Large intestine (tissue), 12 donors: ENCODE measurements at places on chromosomes 1 and 21. TPM values are rescaled to one million over a fixed set of nuclear protein-coding genes. Genes with fewer than 3 reads are reported as not detected.
A peak's percentile ranks its signal among the peaks of the same experiment; 100 is the strongest.

DNA sequence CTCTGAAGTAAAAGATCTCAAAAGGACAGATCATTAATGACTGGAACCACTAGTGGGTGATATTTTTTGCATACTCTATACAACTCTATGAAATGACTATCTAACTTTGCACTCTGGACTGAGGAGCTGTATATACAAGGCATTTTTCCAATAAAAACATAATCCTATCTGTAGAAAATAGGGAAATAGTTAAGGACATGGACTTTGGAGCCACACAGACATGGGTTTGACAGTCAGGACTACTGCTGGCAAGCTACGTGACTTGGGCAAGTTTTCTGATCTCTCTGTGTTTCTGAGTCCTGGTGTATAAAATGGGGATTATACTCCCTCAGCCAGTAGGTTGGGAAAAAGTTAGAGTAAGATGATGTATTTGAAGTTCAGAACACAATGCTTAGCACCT lies 20.9 kb upstream of the HSD3B2 start:
- no peaks in the 10 kb centered on the region for H3K36me3 ChIP-seq
- DNase-seq, result peak; percentile 76
- no peak overlapping the region for H3K4me3 ChIP-seq
- H3K27me3 ChIP-seq, result no peaks in the 10 kb centered on the region

DNA sequence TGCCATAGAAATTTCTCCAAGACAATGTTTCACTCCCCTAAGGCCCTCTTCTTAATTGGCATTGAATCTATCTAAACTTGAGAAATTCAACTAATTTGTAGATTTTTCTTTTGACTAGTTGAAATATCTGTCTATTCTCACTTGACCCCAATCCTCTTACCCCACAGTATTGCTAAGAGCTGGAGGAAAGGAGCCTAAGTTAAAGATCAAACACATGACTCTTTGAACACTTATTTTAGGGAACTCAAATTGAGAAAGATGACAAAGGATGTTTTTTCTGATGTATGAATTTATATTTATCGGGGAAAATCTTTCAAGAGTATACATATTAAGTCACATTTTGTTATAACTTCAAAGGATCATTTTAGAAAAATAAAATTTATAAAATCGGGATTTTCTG lies 3.6 kb downstream of the MR1 start:
- H3K27ac ChIP-seq, result no peak overlapping the region
- no peaks in the 10 kb centered on the region for H3K27me3 ChIP-seq
- no peak overlapping the region for H3K4me3 ChIP-seq
- DNase-seq, result no peak
- H3K36me3 ChIP-seq, result no peaks in the 10 kb centered on the region
- H3K4me1 ChIP-seq, result peaks cover 16% of the 10 kb centered on the region

DNA sequence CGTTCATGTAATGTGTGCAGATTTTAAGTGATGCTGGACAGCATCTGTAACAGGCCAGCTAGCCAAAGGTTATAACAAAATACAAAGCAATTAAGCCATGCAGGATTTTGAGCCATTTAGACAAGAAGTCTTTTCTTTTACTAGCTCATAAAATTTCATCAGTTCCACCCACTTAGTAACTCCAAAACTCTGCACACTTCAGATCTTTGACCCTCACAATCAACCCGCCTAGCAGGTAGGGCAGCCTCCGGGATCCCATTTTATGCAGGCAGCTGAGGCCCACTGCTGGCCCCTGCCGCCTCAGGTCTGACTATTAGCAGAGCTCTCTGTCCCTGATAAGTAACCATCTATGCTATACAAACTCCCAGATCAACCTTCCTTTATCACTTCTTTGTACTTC lies 9.2 kb downstream of the LBR start:
- H3K27me3 ChIP-seq, result no peaks in the 10 kb centered on the region
- H3K4me1 ChIP-seq, result peaks cover 10% of the 10 kb centered on the region
- no peak overlapping the region for H3K4me3 ChIP-seq
- peaks cover 41% of the 10 kb centered on the region for H3K36me3 ChIP-seq

DNA sequence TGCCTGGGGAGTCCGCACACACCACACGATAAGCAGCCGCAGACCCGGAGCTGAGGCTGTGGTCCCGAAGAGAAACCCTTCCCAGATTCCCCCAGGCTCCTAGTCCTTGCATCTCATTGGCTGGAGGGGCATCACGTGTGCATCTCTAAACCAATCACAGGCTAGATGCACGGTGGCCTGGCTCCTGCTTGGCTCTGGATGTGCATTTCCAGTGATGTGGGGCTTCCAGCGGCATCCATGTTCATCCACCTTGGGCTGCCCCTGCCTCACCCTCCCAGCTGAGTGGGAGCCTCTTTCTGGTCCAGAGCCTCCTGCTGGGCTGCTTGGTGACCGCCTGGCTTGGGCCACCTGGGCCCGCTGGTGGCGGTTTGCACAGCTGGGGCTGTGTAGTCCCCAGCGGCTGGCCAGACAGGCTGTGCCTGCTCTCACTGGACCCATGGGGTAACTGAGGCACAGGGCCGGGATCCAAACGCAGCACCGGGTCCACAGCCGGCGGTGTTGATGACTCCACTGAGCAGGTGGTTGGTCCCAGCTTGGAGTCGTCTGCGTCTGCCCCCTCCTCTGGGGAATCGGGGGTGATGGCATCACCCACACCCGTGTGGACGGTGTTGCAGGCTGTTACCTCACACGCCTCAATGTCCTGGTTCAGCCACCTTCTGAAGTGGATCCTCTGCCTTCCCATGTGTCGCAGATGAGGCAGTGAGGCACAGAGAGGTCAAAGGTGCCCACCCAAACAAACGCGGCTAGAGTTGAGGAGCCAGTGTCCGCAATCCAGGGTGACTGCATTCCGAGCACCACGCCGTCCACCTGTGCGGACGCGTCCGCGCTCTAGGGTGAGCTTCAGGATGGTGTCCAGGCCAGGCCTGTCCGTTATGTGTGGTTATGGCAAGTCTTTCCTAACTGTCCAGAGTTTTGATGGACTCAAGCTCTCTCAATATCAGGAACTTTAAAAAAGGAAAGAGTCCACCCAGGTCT lies 41.3 kb downstream of the COL6A1 start:
- H3K36me3 ChIP-seq, result no peaks in the 10 kb centered on the region
- H3K27ac ChIP-seq, result peak overlapping the region; percentile 24
- H3K4me1 ChIP-seq, result peaks cover 19% of the 10 kb centered on the region

DNA sequence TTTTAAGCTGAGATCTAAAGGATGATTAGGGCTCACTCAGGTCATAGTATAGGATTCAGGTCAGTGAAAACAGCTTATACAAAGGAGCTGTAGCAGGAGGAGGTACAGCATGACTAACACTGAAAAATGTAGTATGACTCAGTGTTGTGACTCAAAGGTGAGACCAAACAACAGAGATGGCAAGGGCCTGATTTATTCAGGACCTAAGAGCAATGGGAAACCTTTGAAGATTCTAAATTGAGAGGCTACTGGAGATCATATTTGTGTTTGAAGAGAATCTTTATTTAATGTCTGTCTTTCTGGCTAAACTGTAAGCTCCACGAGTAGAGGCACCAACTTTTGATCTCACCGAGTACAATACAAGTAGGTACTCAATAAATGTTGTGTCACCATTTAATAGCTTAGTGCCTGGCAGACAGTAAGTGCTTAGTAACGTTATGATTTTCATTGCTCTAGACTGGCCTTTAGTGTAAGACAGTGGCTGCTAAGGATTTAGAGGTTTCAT lies 43.5 kb downstream of the PRKAA2 start:
- DNase-seq, result peak; percentile 7
- no peaks in the 10 kb centered on the region for H3K36me3 ChIP-seq
- no peak overlapping the region for H3K4me3 ChIP-seq
- H3K27ac ChIP-seq, result no peak overlapping the region

DNA sequence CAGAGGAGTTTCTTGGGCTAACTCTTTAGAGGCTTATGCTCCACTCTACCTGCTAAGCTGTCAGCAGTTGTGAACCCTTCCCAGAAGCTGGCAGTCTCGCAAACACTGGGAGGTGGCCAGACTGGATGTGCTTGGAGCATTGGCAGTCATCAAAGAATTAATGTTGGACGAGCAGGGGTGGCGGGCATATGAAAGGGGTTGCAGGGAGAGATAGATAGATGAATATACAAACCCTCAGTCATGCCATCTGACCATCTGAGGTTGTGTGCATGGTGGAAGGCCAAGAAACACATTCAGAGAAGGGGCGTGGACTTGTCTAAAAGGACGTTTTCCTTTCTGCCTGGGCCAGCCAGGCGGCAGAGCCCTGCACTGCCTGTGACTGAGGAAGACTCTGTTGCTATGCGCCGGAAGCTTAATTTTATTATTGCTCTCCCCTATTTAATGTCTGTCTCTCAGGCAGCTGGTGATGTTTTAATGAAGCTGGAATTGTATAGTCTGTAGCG lies 164.4 kb downstream of the PBX1 start:
- no peak for DNase-seq
- H3K27me3 ChIP-seq, result no peaks in the 10 kb centered on the region
- no peaks in the 10 kb centered on the region for H3K4me1 ChIP-seq
- H3K4me3 ChIP-seq, result no peak overlapping the region
- no peak overlapping the region for H3K27ac ChIP-seq
- peaks cover 8% of the 10 kb centered on the region for H3K36me3 ChIP-seq

DNA sequence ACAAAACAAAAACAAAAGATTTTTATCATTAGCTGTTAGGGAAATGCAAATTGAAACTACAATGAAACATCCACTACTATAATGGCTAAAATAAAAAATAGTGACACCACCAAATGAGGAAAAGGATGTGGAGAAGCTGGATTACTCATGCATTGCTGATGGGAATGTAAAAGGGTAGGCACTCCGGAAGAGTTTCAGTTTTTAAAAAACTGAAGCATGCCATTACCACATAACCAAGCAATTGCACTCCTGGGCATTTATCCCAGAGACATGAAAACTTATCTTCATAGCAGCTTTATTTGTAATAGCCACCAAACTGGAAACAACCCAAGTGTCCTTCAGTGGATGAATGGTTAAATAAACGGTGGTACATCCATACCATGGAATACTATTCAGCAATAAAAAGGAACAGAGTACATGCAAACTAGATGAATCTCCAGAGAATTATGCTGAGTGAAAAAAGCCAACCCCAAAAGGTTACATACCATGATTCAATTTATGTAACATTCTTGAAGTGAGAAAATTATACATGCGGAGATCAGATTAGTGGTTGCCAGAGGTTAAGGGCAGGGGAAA lies 14.5 kb upstream of the CFAP298 start:
- DNase-seq, result no peak
- H3K27me3 ChIP-seq, result no peaks in the 10 kb centered on the region
- no peak overlapping the region for H3K27ac ChIP-seq
- no peak overlapping the region for H3K4me3 ChIP-seq
- peaks cover 15% of the 10 kb centered on the region for H3K36me3 ChIP-seq

GRCh38 chr1:241677201-241677600 lies 25.1 kb downstream of the WDR64 start:
- no peak overlapping the region for H3K27ac ChIP-seq
- no peaks in the 10 kb centered on the region for H3K36me3 ChIP-seq
- H3K27me3 ChIP-seq, result peaks cover 4% of the 10 kb centered on the region
- no peaks in the 10 kb centered on the region for H3K4me1 ChIP-seq

- H3K36me3 ChIP-seq, result no peaks in the 10 kb centered on the region
- H3K4me3 ChIP-seq, result no peak overlapping the region
- H3K4me1 ChIP-seq, result no peaks in the 10 kb centered on the region
- no peak overlapping the region for H3K27ac ChIP-seq
- no peak for DNase-seq
Observed at GRCh38 chr1:36766481-36766880, 267.8 kb downstream of the GRIK3 start.

DNA sequence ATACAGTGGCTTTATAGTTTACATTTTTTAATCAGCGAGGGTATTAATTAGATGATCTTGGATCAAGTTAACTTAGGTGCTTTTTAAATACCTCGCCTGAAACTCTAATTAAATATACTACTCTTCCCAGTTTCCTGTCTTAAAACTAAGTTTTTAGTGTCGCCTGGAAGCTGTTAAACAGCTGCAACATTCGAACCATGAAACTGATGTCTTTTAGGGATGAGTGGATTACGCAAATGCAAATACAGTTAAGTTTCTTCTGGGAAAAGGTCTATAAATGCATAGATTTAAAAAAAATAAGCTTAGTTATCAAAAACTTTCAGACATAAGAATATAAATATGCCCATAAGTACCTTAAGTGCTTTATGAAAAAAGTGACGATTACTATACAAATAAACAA lies 228.3 kb downstream of the PTPRC start:
- H3K4me1 ChIP-seq, result no peaks in the 10 kb centered on the region
- H3K27ac ChIP-seq, result no peak overlapping the region
- H3K27me3 ChIP-seq, result no peaks in the 10 kb centered on the region
- H3K36me3 ChIP-seq, result no peaks in the 10 kb centered on the region

GRCh38 chr1:36645867-36646266 lies 163.2 kb upstream of the CSF3R start:
- no peaks in the 10 kb centered on the region for H3K36me3 ChIP-seq
- no peaks in the 10 kb centered on the region for H3K4me1 ChIP-seq
- no peak overlapping the region for H3K4me3 ChIP-seq
- no peak overlapping the region for H3K27ac ChIP-seq
- no peaks in the 10 kb centered on the region for H3K27me3 ChIP-seq

GRCh38 chr1:182087304-182087703 lies 25.8 kb upstream of the ZNF648 start:
- H3K36me3 ChIP-seq, result no peaks in the 10 kb centered on the region
- H3K27ac ChIP-seq, result no peak overlapping the region
- no peak overlapping the region for H3K4me3 ChIP-seq
- peaks cover 3% of the 10 kb centered on the region for H3K4me1 ChIP-seq
- DNase-seq, result no peak
- H3K27me3 ChIP-seq, result no peaks in the 10 kb centered on the region

- no peaks in the 10 kb centered on the region for H3K4me1 ChIP-seq
- no peak for DNase-seq
- H3K27me3 ChIP-seq, result no peaks in the 10 kb centered on the region
- H3K4me3 ChIP-seq, result no peak overlapping the region
Observed at GRCh38 chr1:188017921-188018320, 1189.2 kb downstream of the PLA2G4A start.

- no peaks in the 10 kb centered on the region for H3K27me3 ChIP-seq
- no peak overlapping the region for H3K4me3 ChIP-seq
- H3K36me3 ChIP-seq, result no peaks in the 10 kb centered on the region
Observed at GRCh38 chr1:239361403-239361802, 25.0 kb upstream of the CHRM3 start.

DNA sequence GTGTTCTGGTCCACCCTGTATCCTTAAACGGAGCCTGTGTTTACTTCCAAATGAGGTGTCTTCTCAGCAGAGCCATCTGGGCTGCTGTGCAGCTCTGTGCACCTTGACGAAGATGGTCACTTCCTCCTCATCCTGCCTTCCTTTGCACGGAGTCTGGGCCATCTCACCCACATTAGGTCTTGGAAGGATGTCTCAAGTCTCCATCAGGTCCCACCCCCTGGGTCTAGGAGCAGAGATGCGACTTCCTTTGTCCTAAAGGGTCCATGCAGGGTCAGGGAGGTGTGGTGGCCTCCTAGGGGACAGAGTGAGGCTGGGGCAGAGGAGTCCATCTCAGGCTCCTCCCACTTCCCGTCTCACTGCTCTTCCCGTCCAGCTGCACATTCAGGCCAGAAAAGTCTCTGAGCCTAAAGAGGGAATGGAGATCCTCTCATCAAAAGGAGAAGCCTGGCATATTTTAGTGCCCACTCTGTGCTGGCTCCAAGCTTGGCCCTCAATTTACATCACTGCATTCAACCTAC lies 209.2 kb downstream of the MATN1 start:
- no peak overlapping the region for H3K4me3 ChIP-seq
- H3K36me3 ChIP-seq, result no peaks in the 10 kb centered on the region
- H3K27ac ChIP-seq, result no peak overlapping the region
- DNase-seq, result no peak
- H3K27me3 ChIP-seq, result no peaks in the 10 kb centered on the region

Gene MATN1
- polyA plus RNA-seq, result 0.30 TPM

Gene KCNJ9
- 0.36 TPM for polyA plus RNA-seq

Gene TMEM53
- 14.7 TPM for polyA plus RNA-seq

Gene CR1L
- 0.45 TPM for polyA plus RNA-seq

Gene TPTE
- not detected for polyA plus RNA-seq

Gene SMCP
- not detected for polyA plus RNA-seq

Gene LIX1L
- polyA plus RNA-seq, result 12.0 TPM

Gene OSCP1
- polyA plus RNA-seq, result 6.5 TPM

Gene FCRL5
- polyA plus RNA-seq, result 0.09 TPM

Gene SPRR2F
- 1.3 TPM for polyA plus RNA-seq

Gene LCE1F
- polyA plus RNA-seq, result not detected
